SK-N-SH treated with all-trans-retinoic acid at 6 μM for 48 hours (cell line): ENCODE measurements at places on chromosomes 7 and 10.
A peak's percentile ranks its signal among the peaks of the same experiment; 100 is the strongest.

DNA sequence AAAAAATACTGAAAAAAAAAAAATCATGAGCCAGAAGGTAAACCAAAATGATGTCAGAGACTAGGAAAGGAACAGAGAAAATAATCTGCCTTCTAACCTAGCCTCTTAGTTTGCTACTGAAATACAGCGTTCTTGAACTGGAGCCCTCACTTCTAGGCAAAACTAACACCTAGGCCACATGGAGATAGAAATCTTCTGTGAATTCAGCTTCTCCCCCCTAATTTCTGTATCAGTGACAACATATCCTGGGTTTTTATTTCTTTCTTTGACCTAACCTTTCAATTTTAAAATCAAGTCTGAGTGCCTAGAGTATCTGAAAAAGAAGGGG lies 100.1 kb upstream of the GLCCI1 start:
- ATAC-seq = no peak

DNA sequence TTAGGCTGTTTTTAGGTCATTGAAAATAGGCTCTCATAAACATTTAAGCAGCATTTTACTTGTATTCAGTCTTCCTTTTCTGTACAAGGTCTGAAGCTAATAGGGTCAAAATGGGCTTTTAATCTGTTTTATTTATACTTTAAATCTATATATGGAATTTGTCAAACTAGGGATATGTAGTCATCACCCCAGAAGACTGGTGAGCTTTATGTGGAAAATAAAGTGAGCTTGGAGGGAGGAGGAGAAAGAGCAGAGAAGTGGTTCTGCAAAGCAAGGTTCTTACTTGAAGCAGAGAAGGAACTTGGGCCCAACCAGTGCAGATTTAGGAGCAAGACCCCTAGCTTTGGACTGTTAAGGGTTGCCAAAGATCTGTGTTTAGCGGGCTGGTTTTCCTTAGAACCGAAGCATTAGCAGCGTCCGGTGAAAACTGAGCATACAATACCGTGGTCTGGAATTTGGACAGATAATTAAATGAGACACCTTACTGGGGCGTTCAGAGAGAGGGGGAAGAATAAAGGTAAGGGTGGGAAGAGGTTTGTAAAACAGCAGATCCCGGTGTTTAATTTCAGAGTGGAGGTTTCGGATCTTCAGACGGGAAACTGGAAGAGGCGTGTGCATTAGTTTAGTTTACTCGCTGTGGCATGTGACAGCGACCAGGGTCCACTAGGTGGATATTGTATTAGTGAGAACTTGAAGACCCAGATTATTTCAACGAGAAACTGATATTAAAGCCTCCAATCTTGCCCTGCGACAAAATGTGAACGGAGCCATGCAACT lies 2.4 kb downstream of the BAMBI start:
- ATAC-seq = peak; percentile 29; the same call in 2 of the 3 replicates

GRCh38 chr10:123445261-123445775 lies 220.8 kb upstream of the GPR26 start:
- no peak for ATAC-seq

GRCh38 chr10:44934416-44935200 lies 23.5 kb downstream of the TMEM72 start:
- no peak for ATAC-seq

DNA sequence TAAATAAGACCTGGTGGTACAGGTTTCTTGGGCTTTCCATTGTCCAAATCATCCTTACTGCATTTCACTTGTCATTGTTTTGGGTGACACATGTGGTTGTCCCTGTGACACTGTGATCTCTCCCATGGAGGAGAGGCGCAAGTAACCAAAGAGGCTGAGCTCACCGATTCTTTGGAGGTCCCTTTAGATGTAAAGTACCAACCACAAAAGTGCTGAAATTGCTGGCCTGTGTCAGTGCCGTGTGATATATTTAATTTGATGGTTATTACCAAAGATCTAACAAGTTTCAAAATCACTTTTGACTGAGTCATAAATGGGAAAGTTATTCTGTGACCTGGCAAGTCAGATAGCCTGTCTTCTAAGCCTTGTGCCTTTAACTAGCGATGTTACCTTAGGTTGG lies 19.4 kb downstream of the MCM10 start:
- no peak for ATAC-seq

DNA sequence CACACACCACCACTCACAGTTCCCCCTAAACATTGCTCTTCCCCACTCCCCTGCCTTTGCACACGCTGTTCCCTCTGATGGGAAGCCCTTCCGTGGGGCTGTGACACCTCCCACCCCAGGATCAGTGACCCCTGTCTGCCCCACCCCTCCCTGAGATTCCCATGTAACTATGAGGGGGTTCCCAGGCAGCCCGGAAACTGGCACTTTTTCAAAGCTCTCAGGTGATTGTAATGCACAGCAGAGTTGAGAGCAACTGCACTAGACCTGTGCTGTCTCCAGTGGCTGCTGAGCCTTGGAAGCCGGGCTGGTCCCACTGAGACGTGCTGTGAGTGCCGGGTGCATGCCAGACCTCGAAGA lies 29.8 kb downstream of the GPRIN2 start:
- ATAC-seq = no peak

GRCh38 chr10:126561294-126561920 lies 109.1 kb downstream of the C10orf90 start:
- ATAC-seq = no peak

- ATAC-seq = peak; percentile 30
These were observed 24.5 kb downstream of the ADRB1 start for GRCh38 chr10:114068054-114068707.

DNA sequence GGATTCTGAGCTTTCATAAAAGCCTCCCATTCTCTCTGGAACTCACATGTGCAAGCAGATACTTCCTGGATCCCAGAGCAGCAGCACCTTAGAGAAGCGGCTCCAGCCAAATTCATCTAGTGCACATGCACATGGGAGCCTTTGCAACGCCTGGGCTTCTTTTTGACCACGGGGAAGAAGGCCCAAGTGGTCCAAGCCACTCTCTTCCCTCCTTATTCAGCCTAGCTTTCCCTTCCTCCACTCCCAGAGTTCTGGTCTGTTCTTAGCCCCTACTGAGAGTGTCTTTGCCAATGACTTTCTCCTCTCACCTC lies 118.7 kb downstream of the ZNF365 start:
- no peak for ATAC-seq

DNA sequence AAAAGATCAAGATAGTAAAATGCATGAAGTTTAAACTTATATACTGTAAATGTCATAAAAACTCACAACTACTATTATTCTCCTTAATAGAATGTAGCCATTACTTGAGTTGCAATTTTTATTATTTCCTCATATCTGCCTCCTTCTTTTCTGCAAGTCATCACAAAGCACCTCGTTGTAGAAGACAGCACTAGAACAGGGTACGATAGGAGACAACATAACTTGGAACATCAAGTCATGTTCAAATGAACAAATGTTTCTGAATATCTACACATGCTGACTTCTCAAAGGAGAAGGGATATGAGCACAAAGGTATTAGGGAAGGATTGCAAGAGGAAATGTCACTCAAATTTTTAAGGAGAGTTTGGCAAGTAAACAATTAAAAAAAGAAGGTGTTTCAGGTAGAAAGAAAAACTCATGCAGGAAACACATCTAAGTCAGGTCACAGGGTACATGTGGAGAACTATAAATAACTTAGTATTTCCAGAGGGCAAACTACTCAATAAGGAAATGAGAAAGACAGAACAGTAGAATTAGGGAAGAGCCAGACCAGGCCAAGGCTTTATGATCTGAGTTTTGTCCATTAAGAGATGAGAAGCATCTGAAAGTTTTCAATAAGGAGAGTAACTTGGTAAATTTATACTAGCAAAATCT lies 186.7 kb downstream of the CRPPA start:
- no peak for ATAC-seq

GRCh38 chr7:99562832-99563231 lies 4.4 kb downstream of the ZNF655 start:
- ATAC-seq = peak; percentile 79

GRCh38 chr7:48251766-48252165 lies 80.5 kb downstream of the ABCA13 start:
- no peak for ATAC-seq

DNA sequence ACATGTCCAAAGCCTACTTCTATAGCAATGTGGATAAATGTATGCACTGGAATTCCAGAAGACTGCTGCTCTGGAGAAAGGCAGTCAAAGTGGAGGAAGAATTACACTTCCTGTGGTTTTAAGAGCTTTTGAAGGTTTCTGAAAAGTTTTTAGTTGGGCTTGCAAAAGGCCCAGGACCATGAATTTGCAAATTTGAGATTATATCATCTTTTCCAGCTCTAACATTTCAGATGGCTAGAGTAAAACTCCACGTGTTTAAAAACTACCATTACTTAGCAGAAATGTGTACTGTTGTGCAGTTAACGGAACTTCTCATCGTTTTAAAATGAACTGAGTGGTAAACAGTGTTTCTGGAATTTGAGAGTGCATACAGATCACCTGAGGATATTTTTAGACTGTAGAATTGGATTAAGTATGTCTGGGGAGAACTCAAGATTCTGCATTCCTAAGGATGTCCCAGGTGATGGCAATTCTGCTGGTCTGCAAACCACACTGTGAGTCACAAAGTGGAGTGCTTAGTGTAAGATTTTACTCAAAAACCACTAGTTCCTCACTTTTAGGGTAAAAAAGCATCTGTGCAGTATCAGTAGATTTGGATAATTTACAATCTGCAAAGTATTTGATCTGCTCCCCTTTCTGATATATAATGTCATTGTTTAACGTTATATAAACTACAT lies 32.9 kb upstream of the CCDC71L start:
- ATAC-seq = peak; percentile 33; the same call in 1 of the 3 replicates

GRCh38 chr10:124063750-124064603 lies 29.4 kb downstream of the CHST15 start:
- no peak for ATAC-seq

- ATAC-seq = peak; percentile 91
These were observed 109.4 kb upstream of the LANCL2 start for GRCh38 chr7:55255496-55256445.

GRCh38 chr10:114698271-114699061 lies 40.4 kb upstream of the ABLIM1 start:
- peak; percentile 89 for ATAC-seq

DNA sequence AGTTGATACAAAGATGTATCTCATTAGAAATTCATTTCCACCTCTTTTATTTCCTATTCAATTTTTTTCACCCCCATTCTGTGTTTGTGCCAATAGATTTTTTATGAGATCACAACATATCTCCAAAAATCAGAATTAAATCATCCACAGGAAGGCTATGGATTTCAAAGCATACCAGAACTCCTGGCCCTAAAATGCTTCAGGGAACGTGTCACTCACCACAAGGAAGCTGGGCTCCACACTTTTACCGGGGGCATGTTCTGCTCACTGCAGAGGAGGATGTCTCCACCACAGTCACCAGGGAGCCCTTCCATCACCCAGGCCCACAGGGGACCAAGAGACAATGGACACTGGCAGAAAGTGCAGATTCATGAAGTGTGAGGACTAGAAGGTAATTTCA lies 456.8 kb downstream of the KCNMA1 start:
- no peak for ATAC-seq

DNA sequence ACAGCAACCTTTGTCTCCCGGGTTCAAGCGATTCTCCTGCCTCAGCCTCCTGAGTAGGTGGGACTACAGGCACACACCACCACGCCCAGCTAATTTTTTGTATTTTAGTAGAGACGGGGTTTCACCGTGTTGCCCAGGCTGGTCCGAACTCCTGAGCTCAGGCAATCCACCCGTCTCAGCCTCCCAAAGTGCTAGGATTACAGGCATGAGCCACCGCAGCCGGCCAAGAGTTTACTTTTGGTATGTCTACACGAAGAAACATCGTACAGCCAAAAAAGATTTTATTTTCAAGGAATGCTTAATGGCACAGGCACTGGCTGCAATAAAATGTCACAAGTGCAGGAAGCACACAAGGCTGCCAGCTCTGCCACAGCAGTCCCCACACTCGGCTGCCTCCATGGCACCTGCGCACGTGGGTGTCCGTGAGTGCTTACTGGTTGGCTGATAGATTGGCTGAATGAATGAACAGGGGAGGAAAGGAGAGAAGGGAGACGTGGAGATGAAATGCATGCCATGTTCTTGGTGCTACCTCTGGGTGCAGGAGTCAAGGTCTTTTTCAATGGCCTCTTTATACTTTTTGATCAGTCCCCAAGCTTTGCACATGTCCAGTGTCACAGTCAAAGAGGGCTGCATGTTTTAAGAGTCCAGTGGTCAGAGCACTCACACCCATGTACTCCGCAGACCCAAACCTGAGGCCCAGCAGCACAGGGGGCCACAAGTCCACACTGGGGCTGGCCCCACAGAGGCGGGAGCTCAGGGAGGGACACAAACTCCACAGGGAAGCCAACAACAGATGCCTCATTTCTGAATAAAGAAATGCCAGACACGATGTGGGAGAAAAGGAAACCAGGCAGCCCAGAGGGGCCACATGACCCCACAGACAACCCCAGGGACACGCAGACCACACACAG lies 198.2 kb downstream of the MAD1L1 start:
- ATAC-seq = no peak

DNA sequence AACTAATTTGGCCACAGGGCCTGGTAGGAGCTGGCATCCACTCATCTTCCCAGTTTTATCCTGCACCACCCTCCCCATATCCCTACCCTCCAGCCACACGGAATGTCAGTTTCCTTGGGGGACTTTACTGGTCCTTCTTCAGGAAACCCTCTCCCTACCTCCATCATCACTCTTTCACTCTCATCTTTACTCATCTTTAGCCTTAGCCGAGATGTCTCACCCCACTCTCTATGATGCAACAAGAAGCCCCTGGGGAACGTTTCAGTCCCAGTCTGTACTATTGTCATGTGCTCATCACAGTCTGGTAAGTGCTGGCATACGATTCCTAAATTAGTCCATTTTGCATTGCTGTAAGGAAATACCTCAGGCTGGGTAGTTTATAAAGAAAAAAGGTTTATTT lies 34.9 kb upstream of the TMEM248 start:
- no peak for ATAC-seq

- peak; percentile 50; the same call in 2 of the 3 replicates for ATAC-seq
These were observed 160.6 kb downstream of the MAGI2 start for GRCh38 chr7:79292834-79293233.

DNA sequence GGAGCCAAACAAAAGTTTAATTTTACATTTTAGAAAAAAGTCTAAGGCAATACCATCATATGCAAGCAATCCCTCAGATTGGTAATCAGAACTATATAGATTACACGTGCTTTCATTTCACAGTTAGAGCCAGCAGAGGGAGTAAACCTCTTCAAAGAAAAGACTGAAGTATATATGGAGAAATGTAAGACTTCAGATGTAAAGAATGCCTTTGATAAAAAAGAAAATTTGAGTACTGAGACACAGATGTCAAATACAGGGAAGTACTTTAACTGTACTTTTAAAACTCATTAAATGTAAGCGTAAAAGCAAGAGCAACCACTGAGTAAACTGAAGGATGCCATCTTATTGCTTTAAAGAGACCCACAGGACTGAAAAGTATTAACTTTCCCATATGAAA lies 101.4 kb upstream of the FAM133B start:
- peak; percentile 66 for ATAC-seq
